Activated CD4-positive, alpha-beta T cell treated with anti-CD3 and anti-CD28 coated beads for 36 hours (primary cell): ENCODE measurements at places on chromosomes 6 and 20. TPM values are rescaled to one million over a fixed set of nuclear protein-coding genes. Genes with fewer than 3 reads are reported as not detected.

DNA sequence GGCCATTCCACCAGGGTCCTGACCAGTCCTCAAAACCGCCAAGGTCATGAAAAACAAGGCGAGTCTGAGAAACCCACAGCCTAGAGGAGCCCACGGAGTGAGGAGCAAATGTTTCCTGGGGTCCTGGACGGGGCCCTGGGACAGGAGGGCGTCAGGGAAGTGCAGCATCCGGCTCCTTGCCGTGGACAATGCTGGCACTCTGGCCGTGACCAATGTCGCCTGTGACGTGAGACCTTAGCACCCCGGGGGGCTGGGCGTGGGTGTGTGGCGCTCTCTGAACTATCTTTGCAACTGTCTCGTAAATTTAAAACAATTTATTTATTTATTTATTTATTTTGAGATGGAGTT, 34.1 kb upstream of the SLCO4A1 start:
- H3K27me3 ChIP-seq: peaks cover 5% of the 10 kb centered on the region
- H3K27ac ChIP-seq: no peak overlapping the region
- no peak overlapping the region for H3K4me3 ChIP-seq
- DNase-seq: no peak

The TJAP1 gene
- 35.6 TPM for total RNA-seq

The SLC17A9 gene
- total RNA-seq: 16.5 TPM

DNA sequence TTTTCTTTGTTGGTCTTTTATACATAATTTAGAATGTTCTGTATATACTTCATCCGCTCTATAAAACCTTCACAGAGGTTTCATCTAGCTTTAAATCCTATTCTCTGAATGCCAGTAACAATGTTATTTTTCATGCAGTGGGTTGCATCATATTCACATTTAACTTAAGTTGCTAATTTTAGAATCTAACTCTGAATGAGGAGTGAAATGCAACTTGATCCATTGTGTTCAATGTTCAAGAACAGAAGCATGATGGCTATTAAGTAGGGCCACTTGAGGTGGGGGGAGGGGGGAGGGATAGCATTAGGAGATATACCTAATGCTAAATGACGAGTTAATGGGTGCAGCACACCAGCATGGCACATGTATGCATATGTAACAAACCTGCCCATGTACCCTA, 224.5 kb downstream of the NKAIN2 start:
- no peaks in the 10 kb centered on the region for H3K36me3 ChIP-seq
- H3K4me1 ChIP-seq: no peaks in the 10 kb centered on the region
- DNase-seq: no peak
- H3K27ac ChIP-seq: no peak overlapping the region

The KIF25 gene
- total RNA-seq: not detected

The BRD2 gene
- total RNA-seq: 338 TPM

The CARMIL1 gene
- 4.9 TPM for total RNA-seq

DNA sequence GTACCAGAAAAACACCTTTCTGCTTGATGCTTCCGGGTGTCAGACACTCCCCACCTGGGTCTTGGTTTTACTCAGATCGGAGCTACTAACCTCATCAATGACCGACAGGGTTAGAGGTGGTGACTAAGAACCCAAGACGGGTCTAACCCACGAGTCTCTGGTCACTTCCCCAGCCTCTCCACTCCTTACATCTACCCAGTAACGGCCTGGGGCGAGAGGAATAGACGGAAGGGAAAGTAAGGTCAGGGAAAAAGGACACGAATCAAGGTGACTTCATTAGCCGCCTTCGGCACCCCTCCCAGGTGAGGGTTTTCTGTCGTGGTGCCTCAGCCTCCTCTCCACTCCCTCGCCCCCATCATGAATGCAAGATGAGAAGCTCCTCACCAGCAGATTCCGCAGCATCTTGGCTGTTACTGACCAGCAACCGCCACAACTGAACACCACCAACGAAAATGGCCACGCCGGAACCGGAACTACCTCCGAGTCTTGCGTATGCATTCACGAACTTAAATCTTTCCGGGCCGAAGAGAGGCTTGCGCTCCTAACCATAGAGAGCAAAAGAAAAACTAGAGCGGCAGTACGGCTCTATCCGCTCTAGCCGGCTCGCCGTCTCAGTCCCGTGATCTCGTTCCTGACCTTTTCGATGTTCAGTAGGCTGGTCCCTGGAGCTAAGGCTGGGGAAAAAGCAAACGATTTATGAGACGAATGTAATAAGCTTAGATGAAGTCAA, at the start of gene COX7A2:
Gene COX7A2, minus strand, starts transcription at position 469 of the 730 bp plus-strand sequence. Its CDS starts 67 bp downstream, at position 402.
- DNase-seq: peak; percentile 91
- H3K4me3 ChIP-seq: peak within 1 kb of the TSS; percentile 91

The PCSK2 gene
- not detected for total RNA-seq

The MYCT1 gene
- not detected for total RNA-seq

DNA sequence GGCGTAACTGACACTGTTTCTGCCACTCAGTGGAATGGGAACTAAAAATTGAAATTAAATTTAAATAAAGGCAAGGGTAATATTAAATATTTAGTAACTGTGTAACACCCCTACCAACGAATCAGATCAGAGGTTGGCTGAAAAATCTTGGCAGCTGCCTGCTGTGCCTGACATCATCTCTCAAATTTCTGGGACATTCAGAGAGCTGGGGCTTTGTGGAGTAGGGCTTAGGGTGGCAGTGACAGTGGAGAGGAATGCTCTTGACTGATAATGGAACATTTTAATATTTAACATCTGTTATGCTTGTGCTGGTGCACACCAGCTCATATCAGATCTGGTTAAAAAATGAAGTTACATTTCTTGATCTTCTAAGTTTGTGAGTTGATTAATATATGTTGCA, 62.2 kb downstream of the RFPL4B start:
- H3K27ac ChIP-seq: no peak overlapping the region
- H3K27me3 ChIP-seq: peaks cover 5% of the 10 kb centered on the region
- DNase-seq: no peak

The CLDN20 gene
- not detected for total RNA-seq

DNA sequence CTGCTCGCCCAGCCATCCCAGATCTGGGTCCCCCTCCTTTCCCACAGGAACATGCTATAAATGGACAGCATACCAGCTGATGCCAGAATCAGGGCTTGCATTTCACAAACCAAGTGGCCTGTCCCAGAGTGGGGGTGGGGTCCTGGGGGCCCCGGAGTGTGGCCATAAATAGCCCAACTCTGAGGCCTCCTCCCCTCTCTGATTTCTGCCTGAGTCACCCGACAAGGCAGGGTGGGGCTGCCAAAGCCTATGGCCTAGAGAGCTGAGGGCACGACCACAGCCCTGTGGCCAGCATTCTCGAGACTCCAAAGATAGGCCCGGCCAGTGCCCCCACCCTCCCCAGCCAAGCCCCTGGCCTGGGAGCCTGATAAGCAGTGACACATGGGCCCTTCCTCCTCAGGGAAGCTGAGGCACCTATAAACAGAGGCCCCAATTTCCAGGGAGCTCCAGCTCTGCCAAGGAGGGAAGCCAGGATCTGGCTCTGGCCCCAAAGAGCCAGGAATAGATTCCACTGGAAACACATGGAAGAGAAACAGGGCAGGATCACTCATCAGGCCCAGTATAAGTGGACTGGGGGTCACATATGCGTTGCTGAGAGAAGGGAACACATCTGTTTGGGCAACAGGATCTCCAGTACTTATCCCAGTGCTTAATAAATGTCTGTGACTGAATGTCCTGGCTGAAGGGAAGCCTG, 20.3 kb downstream of the SNTA1 start:
- H3K36me3 ChIP-seq: no peaks in the 10 kb centered on the region
- DNase-seq: no peak
- H3K4me3 ChIP-seq: no peak overlapping the region
- no peaks in the 10 kb centered on the region for H3K27me3 ChIP-seq
- no peaks in the 10 kb centered on the region for H3K4me1 ChIP-seq
- no peak overlapping the region for H3K27ac ChIP-seq

- peaks cover 26% of the 10 kb centered on the region for H3K36me3 ChIP-seq
- H3K27me3 ChIP-seq: no peaks in the 10 kb centered on the region
- H3K4me1 ChIP-seq: no peaks in the 10 kb centered on the region
- no peak for DNase-seq
- H3K4me3 ChIP-seq: no peak overlapping the region
Observed at GRCh38 chr6:87237804-87238203, 82.4 kb downstream of the ZNF292 start.

The CTCFL gene
- not detected for total RNA-seq

DNA sequence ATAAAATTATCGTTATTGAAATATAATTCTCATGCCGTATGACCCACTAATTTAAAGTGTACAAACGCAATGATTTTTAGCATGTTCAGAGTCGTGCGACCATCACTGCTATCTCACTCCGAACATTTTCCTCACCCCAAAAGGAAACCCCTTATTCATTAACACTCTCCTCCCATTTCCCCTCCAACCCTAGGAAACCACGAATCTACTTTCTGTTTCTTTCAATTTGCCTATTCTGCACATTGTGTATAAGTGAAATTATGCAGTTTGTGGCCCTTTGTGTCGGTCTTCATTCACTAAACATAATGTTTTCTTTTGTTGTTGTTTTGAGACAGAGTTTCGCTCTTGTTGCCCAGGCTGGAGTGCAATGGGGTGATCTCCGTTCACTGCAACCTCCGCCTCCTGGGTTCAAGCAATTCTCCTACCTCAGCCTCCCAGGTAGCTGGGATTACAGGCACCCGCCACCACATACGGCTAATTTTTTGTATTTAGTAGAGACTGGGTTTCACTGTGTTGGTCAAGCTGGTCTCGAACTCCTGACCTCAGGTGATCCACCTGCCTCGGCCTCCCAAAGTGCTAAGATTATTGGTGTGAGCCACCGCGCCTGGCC, 99.7 kb upstream of the ZNF217 start:
- H3K36me3 ChIP-seq: no peaks in the 10 kb centered on the region
- H3K27me3 ChIP-seq: no peaks in the 10 kb centered on the region
- H3K4me3 ChIP-seq: peak overlapping the region; percentile 23
- peak overlapping the region; percentile 64 for H3K27ac ChIP-seq
- peaks cover 26% of the 10 kb centered on the region for H3K4me1 ChIP-seq

The HLA-DQA1 gene
- total RNA-seq: 0.61 TPM

- H3K27ac ChIP-seq: no peak overlapping the region
- H3K4me1 ChIP-seq: no peaks in the 10 kb centered on the region
- peaks cover 2% of the 10 kb centered on the region for H3K36me3 ChIP-seq
- no peak overlapping the region for H3K4me3 ChIP-seq
- no peak for DNase-seq
- peaks cover 3% of the 10 kb centered on the region for H3K27me3 ChIP-seq
Observed at GRCh38 chr6:7025861-7026260, 81.9 kb upstream of the RREB1 start.

- no peak overlapping the region for H3K4me3 ChIP-seq
- DNase-seq: no peak
- H3K27ac ChIP-seq: no peak overlapping the region
- peaks cover 12% of the 10 kb centered on the region for H3K36me3 ChIP-seq
Observed at GRCh38 chr20:57638173-57638894, 18.1 kb upstream of the ZBP1 start.

- peaks cover 2% of the 10 kb centered on the region for H3K27me3 ChIP-seq
- H3K4me1 ChIP-seq: no peaks in the 10 kb centered on the region
- H3K36me3 ChIP-seq: no peaks in the 10 kb centered on the region
- no peak overlapping the region for H3K27ac ChIP-seq
Observed at GRCh38 chr20:23235173-23236027, 115.2 kb upstream of the NXT1 start.

DNA sequence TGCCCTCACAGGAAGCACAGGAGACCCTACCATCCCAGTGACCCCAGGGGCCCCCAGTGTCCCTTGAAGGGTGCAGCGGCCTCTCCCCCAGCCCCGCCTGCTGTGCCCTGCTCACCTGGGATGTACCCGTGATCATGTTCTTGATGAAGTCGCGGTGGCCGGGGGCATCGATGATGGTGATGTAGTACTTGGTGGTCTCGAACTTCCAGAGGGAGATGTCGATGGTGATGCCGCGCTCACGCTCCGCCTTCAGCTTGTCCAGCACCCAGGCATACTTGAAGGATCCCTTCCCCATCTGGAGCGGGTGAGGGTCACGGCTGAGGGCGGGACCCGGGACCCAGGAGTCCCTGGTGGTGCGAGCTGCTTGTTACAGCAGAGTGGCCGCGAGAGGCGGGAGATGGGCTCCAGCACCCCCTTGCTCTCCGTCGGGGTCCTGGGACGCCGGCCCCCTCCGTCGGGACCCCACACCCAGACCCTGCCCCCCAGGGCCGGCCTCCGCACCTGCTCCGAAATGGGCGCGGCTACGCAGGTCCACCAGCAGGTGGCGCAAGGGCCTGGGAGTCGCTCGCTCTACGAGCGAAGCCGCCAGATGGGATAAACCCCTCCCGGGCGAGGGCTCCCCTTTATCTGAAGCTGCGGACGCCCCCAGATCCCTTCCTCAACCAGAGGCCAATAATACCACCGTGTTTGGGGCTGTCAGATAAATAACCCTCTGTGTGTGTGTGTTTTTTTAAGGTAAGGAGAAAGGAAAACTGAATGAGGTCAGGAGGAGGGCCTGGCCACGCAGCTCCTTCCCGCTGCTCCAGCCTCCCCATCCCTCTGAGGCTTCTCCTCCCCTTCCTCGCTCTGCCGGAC, 2.9 kb downstream of the EEF1A2 start:
- H3K4me3 ChIP-seq: peak overlapping the region; percentile 43
- no peaks in the 10 kb centered on the region for H3K36me3 ChIP-seq
- no peak overlapping the region for H3K27ac ChIP-seq
- peaks cover 14% of the 10 kb centered on the region for H3K27me3 ChIP-seq
- DNase-seq: peak; percentile 88
- H3K4me1 ChIP-seq: peaks cover 2% of the 10 kb centered on the region

The RPP40 gene
- total RNA-seq: 11.2 TPM

DNA sequence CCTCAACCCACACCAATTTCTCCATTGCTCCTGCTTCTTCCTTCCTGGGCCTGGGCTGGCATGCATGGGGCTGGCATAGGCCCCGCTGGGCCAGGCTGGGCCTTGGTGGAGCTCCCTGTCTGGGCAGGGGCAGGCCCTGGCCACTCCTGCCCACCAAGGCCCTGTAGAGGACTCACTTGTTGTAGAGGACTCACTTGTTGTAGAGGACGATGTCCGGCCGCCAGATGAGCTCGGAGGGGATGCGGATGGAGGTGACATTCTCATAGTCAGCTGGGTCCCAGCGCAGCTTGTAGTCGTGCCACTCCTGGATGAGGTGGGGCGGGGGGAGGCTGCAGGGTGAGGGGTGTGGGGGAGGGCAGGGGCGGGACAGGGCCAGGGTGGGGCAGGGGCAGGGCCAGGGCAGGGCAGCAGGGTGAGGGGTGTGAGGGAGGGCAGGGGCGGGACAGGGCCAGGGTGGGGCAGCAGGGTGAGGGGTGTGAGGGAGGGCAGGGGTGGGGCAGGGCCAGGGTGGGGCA, 5.3 kb downstream of the CHRNA4 start:
- H3K27ac ChIP-seq: no peak overlapping the region
- no peak for DNase-seq
- H3K4me3 ChIP-seq: no peak overlapping the region
- peaks cover 11% of the 10 kb centered on the region for H3K27me3 ChIP-seq
- H3K36me3 ChIP-seq: no peaks in the 10 kb centered on the region
